ENCODE measurements at places on chromosomes 7 and 10.

- no peak for DNase-seq
Measured at GRCh38 chr10:118511711-118512110, 83.7 kb downstream of the PRLHR start.

DNA sequence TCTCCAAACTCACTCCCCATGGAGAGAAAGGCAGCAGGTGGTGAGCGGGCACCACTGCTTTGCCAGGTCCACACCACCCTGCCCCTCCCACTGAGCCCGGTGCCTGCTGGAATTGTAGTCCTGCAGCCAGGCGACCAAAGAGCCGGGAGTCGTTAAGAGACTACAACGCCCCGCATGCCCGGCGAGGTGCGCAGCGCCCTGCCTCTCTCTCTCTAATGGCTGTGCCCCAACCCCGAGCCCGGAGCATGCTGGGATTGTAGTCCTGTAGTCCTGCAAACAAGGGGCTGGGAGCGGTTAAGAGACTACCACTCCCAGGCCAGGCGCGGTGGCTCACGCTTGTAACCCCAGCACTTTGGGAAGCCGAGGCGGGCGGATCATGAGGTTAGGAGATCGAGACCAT, 8.1 kb upstream of the ZNF727 start:
- DNase-seq, result no peak

GRCh38 chr10:55203319-55203718, 402.3 kb upstream of the PCDH15 start:
- DNase-seq, result no peak

DNA sequence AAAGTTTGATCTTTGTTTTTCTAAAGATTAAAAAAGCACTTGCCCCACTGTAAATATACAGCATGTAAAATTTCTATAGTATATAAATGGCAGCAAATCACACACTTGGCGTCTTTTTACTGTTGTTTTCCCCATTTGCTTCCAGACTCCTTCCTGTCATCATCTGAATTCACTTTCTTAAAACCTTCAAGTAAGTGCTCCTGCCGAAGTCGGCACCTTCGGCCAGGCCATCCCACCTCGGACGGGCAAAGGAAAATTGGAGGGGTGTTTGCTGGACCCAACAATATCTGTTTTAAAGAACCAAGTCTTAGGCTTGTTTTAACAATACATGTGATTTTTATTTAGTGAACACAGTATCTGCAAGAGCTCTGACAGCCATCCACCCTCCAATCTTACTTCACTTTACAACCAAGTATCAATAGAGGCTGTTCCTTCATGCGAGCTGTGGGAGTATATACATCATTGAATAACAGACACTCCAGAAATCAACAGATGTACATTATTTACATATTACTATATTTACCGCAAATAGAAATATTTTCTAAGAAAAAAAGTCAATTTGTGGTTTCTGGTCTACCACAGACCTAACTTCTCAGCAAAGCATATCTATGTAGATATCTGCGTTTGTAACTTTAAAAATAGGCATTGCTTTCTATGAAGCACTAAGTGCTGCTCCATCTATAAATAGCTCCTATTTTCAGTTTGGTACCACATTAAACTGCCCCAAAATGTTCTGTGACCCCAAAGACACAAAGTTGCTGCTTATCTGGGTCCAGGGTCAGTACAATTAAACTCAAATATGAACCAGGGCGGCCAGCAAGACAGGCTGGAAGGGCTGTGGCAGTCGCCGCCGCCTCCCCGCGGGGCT, 110.7 kb downstream of the CYTH3 start:
- no peak for DNase-seq

DNA sequence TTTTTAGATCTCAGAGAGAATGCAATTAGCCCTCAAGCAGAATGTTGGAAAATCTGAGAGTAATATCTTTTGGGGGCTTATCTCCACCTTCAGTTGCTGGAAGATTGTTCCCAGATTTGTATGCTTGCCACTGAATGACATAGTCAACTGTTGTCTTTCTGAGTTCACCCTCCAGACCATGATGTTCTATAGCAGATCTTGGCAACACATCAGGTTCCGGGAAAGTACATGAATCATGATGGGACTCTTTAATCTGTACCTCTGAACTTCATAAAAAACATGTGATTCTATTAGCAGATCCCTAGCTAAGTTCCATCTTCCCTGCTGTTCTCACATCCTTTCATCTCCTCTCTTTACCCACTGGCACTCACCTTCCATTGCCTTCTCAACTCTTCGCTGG, 68.9 kb downstream of the PLCE1 start:
- no peak for DNase-seq

DNA sequence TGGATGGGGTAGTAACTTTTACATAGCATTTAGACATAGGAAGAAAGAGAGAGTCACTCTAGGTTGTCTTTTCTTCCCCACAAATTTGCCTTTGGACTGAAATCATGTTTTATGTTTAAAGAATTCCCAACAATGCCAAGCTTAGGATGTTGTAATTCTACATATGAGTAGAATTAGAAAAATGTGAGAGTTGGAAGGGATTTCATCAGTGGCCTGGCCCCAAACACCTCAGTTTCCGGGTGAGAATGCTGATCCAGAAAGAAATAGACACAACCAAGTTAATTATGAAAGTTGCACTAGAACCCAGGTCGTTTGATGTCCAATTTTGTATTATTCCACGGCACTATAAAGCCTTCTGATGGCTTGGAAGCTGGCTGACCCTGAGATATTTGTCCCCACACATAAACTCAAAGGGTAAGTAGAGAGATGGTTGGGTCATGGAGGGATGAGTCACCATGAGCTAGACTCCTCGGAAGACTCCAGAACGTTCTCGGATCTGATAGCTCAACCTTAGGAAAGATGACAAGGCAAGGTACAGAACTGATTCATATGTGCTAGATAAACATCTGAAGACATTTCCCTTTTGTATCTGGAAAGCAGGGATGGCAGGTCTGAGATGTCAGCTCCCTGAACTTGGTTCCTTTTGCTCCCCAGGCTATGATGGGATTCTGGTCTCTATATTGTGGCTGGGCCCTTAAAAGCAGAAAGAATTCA, 48.8 kb upstream of the SLC35B4 start:
- no peak for DNase-seq

GRCh38 chr7:27714831-27715444, 25.0 kb upstream of the TAX1BP1 start:
- no peak for DNase-seq

DNA sequence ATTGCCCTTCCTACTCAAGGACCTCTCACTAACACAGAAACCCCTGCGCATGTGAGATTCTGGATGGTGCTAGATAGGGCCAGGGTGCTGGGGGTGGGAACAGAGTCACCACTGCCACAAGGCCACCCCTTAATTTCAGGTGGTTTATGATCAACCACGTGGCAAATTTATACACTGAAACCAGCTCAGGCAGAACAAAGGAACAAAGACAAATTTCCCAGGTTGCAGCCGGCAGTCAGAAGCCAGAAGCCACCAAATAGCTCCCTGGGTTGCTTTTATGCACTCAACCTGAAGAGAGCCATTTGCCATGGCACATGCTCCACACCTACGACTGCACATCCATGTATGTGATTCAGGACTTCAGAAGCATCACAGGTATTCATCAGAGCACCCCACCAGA, 2.5 kb downstream of the VOPP1 start:
- DNase-seq, result no peak

- DNase-seq, result no peak
Measured at GRCh38 chr10:123139521-123140163, 3.9 kb downstream of the HMX3 start.

GRCh38 chr10:71635251-71635866, 84.2 kb downstream of the C10orf105 start:
- DNase-seq, result no peak

- no peak for DNase-seq
Measured at GRCh38 chr7:68258609-68259008, 1262.0 kb downstream of the TYW1 start.

GRCh38 chr10:7054915-7055314, 355.9 kb downstream of the SFMBT2 start:
- DNase-seq, result no peak

DNA sequence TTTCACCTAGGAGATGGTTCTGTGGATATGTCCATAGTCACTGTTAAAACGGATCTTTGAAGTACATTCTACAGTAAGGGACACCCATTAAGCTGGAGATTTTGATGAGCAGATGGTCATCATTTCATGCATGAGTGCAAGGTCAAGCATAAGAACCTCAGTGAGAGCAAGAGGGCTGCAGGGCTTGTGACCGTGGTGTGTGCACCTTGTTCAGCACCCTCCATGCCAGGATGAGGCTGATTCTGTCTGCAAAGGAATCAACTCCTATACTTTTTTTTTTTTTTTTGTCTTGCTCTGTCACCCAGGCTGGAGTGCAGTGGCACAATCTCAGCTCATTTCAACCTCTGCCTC, 17.6 kb downstream of the PDSS1 start:
- DNase-seq, result no peak

GRCh38 chr7:124124201-124124600, 91.3 kb upstream of the TMEM229A start:
- DNase-seq, result no peak

DNA sequence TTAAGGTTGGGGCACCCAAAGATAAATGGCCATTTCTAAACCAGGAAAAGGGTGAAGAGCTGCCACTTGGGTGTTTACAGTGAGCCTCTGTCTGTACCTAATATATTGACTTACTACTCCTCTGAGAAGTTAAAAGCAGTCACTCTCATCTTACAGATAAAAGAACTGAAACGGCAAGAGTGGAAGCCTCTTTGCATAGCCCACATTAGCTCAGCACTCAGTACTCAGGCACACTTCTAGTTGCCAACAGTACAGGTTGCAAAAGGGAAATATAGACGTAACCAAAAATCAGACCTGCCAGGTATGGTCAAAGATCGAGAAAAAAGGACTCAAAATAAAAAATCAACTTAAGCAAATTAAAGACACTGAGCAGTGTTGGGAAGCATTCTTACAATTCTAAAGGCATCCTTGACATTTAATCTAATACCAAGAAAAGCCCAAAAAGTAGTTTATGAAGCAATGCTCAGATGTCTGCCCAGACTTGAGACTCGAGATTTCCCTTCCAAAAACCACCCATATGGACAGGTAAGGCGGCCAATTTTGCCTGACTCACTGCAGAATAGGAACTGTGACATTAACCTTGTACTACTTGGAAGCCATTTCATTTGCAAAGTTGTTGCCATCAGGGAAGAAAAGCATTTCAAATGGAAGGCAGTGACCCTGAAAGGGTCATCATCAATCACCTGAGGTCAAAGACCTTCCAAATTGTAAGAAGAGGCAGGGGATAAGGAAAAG, 139.3 kb downstream of the SLC25A13 start:
- no peak for DNase-seq

DNA sequence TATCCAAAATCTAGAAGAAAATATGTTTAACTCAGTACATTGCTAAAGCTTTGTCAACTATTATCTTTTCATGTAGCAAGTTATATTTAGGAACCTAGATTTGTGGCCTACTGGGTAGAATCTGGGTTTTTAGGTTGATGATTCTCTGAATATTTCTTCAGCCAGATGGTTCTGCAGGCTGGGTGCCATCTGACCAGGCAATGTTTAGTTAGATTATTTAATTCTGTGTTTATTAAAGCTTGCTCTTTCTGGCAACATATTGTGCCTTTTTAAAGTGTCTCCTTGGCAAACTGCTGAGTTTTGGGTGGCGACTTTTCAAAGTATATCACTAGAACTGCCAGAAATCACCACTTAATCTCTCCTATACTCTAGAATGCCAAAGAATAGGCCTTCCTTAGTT, 114.1 kb downstream of the LHFPL3 start:
- DNase-seq, result no peak

DNA sequence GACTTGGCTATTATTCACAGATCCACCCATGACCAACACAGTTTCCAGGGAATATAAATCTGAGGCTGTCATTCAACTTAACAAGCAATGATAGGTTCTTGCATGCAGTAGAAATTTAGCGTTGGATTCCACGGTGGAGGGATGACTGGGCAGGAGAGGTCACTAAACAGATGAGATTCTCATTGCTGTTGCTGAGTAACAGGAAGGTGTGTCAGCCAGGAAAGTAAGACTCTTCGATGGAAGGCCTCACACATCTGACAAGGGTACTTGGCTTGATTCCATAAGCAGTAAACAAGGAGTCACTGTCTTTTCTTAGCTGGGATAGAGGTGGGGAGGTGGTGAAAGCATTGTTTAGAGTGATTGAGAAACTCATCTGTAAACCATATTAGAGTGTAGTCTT, 1152.0 kb downstream of the SORCS3 start:
- DNase-seq, result no peak

- no peak for DNase-seq
Measured at GRCh38 chr7:85239109-85239508, 52.3 kb upstream of the SEMA3D start.

DNA sequence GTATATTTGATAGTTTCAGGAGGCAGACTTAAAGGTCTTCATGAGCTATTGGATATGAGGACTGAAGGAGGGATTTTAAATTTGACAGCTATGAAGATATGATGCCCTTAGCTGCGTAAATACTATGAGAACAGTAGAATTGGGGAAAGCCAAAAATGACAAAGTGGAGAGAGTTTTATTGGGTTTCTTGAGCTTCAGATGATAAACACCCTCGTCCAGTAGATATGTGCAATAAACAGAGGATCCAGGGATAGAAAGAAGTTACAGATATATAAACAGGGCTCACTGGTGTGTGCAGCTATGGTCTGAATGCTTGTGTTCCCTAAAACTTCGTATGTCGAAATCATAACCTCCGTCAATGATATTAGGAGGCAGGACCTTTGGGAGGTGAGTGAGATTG, 131.3 kb downstream of the INHBA start:
- no peak for DNase-seq

GRCh38 chr7:142418326-142418725, 160.5 kb upstream of the PRSS58 start:
- DNase-seq, result no peak

- DNase-seq, result no peak
Measured at GRCh38 chr10:126250527-126251310, 137.6 kb downstream of the ADAM12 start.

DNA sequence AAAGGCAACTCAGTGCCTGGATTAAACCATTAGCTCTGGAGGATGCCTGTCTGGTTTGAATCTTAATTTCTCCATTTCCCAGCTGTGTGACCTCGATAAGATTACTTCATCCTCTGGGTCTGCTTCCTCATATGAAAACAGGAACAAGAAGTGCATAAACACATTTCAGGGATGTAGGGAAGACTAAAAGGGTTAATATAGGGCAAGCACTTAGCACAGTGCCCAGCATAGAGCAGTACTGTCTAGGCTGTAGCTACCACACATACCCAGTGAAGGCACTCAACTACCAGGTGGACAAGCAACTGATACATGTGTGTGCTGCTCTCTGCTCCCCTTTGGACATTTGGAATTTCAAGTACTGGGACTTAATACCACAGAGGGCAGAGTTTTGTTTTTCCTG, 85.4 kb downstream of the KCNMA1 start:
- DNase-seq, result no peak

DNA sequence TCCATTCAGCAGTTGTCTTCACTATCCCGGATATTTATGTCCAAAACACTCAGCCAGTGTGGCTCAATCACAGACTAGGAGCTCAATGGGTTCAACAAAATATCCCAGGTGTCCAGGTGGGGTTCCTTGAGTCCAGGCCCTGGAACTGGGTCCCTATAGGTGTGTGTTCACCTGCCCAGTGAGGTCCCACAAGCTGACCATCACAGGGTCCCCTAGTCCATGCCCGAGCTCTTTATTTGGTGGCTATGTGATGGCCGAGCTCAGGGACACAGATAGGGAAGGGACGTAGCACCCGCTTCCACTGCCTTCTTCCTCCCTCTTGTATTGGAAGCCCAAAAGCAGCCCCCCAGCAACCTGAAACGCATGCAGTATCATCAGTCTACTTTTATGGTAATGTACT, 78.9 kb upstream of the DDC start:
- DNase-seq, result no peak

All from neuronal stem cell (in vitro differentiated cells).